Activated CD4-positive, alpha-beta T cell treated with anti-CD3 and anti-CD28 coated beads, Interleukin-2, amount 10 ng/mL, durations not matched to agents 7 days and 5 days (primary cell): ENCODE measurements at places on chromosomes 5 and 9. TPM values are rescaled to one million over a fixed set of nuclear protein-coding genes. Genes with fewer than 3 reads are reported as not detected.

MATR3 gene
- 168 TPM for total RNA-seq

SPATA31D4 gene
- total RNA-seq = not detected

DPYSL3 gene
- total RNA-seq = not detected

SLC6A7 gene
- not detected for total RNA-seq

TOPORS gene
- 15.1 TPM for total RNA-seq

KIF4B gene
- total RNA-seq = not detected

GRCh38 chr9:128416432-128417019 is 4.1 kb upstream of the CERCAM start:
- peaks cover 6% of the 10 kb centered on the region for H3K4me1 ChIP-seq
- H3K4me3 ChIP-seq = no peak overlapping the region

GRCh38 chr5:102753889-102754766 is 977 bp upstream of the PAM start:
- no peaks in the 10 kb centered on the region for H3K36me3 ChIP-seq
- H3K27ac ChIP-seq = peak overlapping the region; percentile 74
- H3K4me3 ChIP-seq = peak overlapping the region; percentile 76
- H3K4me1 ChIP-seq = peaks cover 29% of the 10 kb centered on the region
- no peak for DNase-seq

DNA sequence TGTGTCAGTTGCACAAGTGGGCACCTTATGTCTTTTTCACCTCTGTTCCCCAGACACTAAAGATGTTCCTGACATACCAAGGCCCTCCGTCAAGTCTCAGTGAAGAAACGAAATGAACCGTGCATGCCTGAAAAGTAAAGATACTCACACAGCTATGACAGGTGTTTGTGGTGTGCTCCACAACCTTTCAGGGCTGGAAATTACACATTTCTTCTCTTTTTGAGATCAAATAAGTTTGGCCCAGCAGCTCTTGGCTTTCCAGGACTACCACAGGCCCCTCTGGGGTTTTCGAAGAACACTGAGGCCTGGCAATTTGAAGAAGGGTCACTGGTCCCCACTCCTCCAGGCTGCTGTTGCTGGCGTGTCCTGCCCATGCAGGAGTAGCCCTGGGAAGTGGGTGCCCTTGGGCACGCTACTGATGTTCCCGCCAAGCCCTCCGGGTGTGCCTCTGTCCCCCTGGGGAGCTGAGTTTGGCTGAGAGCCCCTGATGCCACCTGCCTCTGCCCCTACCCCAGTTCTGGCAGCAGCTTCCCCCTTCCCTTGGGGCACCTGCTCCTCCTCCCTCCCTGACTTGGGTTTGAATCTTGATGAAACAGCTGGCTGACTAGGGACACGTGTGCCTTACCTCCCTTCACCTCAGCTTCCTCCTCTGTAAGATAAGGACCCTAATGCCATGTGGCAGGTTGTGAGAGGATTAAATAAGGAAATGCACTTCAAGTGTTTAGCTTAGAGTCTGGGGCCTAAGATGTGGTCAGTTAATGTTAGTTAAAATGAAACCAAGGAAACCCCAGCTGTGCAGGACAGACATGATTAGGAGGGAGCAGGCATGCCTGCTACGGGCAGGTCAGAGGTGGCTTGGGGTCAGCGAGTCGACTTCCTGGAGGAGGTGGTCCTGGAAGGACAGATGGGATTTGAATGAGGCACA is 49.1 kb upstream of the GADD45G start:
- H3K4me1 ChIP-seq = peaks cover 25% of the 10 kb centered on the region
- no peaks in the 10 kb centered on the region for H3K36me3 ChIP-seq

DNA sequence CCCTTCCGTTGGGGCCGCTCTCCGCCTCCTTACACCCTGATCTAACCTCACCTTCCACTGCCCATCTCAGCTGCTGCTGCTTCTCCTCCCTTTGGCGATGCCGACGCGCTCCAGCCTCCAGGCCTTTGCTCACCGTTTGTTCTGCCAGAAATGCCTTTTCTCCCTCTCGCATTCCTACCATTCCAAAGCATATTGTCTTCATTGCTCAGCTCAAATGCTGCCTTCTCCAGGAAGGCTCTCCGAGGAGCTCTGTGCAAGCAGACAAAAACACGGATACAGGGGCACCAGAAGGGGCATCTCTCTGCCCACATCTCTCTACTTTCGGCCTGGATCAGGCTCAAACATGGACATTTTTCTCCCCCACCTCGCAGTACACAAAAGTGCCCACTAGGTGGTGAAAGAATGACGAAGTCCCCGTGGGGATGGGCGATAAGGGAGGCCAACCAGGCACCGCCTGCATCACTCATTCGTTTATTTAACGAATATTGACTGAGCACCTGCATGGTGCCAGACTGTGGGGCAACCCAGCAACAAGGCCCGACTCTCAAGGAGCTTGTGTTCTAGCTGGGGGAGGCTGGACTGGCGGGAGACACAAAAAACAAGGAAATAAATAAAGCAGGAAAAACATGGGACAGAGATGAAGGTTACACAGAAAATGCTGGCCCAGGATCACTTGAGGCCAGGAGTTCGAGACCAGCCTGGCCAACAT is 7.3 kb upstream of the GRHPR start:
- no peak overlapping the region for H3K4me3 ChIP-seq
- no peak overlapping the region for H3K27ac ChIP-seq
- peaks cover 2% of the 10 kb centered on the region for H3K27me3 ChIP-seq
- H3K36me3 ChIP-seq = no peaks in the 10 kb centered on the region
- peak; percentile 83 for DNase-seq
- H3K4me1 ChIP-seq = peaks cover 8% of the 10 kb centered on the region

DNA sequence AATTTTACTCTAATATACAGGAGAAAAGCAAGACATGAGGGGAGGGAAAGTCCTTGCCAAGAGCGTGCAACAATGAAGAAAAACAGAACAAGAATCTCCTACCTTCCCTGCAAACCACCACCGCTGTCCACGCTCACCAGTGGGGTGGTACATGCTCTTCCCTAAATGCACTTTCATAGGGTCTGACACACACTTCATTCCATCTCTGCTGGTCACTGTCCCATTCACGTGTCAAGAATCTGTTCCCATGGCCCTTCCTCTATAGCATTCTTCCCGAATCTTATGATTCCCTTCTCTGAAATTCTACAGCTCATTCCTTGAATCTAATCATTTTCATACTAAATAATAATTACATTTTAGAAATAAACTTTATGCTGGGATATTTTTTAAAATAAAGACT is 11.4 kb upstream of the DNAH5 start:
- no peak overlapping the region for H3K27ac ChIP-seq
- H3K4me3 ChIP-seq = no peak overlapping the region
- H3K4me1 ChIP-seq = no peaks in the 10 kb centered on the region
- H3K27me3 ChIP-seq = peaks cover 2% of the 10 kb centered on the region
- DNase-seq = no peak

DNA sequence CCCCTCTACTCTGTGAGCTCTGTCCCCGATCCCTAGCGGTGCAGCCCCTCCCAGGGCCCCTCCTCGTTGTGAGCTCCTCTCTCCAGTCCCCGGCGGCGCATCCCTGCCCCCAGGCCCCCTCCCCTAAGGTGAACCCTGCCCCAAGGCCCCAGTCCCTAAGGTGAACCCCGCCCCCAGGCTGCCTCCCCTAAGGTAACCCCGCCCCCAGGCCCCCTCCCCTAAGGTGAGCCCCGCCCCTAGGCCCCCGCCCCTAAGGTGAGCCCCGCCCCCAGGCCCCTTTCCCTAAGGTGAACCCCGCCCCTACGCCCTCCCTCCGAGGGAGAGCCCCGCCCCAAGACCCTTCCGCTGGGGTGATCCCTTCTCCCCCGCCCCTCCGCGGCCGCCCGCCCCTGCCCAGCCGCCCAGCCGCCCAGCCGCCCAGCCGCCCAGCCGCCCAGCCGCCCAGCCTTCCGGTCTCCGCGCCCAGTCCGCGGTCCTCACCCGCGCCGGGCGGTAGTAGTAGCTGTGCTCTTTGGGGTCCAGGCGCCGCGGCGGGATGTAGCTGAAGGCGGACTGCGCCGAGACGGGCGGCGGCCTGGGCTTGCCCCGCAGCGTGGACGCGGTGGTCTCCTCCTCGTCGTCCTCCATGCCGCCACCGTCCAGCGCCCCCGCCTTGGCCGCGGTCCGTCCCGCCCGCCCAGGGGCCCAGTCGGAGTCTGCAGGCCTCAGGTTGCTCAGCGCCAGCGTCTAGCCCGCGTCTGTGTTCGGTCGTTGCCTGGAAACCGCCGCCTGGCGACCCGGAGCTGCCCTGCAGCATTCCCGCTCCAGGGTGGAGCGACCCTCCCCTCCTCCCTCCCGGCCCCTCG is at the start of gene CFAP90:
Gene CFAP90, minus strand, starts transcription at position 739 of the 845 bp plus-strand sequence. Its CDS starts 112 bp downstream, at position 627.
- peak; percentile 33 for DNase-seq
- H3K4me3 ChIP-seq = peak within 1 kb of the TSS; percentile 66
- peaks cover 20% of the 10 kb centered on the region for H3K4me1 ChIP-seq
- no peak within 1 kb of the TSS for H3K27ac ChIP-seq

DNA sequence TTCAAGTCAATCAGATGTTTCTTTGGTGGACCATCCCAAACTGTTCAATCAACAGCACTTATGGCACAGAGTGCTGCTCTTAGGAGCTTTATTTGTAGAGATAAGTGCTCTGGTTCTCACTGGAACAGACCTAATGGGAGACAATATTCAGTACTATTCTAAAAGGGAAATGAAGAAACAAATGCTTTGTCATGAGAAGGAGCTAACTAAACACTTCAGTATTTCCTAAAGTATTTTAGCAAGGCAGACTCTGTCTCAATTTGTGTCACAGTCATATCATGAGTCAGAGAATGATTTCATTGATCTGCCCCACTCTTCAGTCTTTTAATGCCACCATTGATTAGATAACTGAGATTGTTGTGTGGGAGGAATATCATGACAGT is 175.3 kb downstream of the SLF1 start:
- H3K4me3 ChIP-seq = no peak overlapping the region
- H3K36me3 ChIP-seq = peaks cover 12% of the 10 kb centered on the region
- peak overlapping the region; percentile 97 for H3K27ac ChIP-seq
- no peak for DNase-seq
- peaks cover 49% of the 10 kb centered on the region for H3K4me1 ChIP-seq
